ENCODE measurements at places on chromosomes 4 and X. TPM values are rescaled to one million over a fixed set of nuclear protein-coding genes. Genes with fewer than 3 reads are reported as not detected.

Gene FRMD7
- total RNA-seq: not detected

Gene LDB2
- 27.0 TPM for total RNA-seq

Gene FGF2
- total RNA-seq: 392 TPM

Gene MAP9
- 11.6 TPM for total RNA-seq

Gene TEX13D
- not detected for total RNA-seq

Gene MAGEB16
- total RNA-seq: not detected

Gene PLP1
- total RNA-seq: 0.83 TPM

DNA sequence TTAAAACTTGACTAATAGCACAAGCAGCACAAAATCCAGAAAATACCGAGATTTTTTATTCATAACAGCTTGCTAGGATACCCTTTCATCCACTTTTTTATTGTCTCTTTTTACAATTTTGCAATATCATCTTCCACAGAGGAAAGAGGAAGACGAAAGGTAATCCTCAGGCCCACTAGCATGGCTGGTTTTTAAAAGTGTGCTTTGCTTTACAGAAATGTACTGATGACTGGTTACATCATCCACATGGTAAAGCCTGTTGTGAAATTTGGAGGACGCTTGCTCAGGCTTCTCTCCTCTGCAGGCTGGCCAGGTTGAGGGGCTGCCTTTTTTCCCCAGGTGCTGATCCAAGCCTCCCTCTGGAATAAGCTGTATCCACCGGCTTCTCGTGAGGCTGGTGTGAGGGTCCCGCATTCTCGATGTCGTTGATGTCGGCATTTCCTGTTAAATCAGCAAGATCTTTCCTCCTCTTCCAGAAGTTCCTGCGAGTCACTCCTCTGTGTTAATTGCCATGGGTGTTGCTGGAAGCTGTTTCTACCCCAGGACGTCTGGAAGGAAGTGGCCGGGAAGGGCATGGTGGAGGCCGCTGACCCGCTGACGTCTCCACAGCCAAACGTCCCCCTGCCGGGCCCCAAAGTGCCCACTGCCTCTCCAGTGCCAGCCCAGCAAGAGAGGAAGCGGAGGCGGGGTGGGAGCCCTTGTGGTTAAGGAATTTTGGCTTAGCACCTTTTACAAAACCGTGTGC lies 5.8 kb upstream of the DGKQ start:
- peaks cover 10% of the 10 kb centered on the region for H3K4me1 ChIP-seq
- peak; percentile 25 for DNase-seq
- H3K27ac ChIP-seq: peak overlapping the region; percentile 83

- no peaks in the 10 kb centered on the region for H3K36me3 ChIP-seq
- H3K4me1 ChIP-seq: peaks cover 49% of the 10 kb centered on the region
- peak; percentile 7 for DNase-seq
- peaks cover 25% of the 10 kb centered on the region for H3K27me3 ChIP-seq
- peak overlapping the region; percentile 85 for H3K4me3 ChIP-seq
Observed at GRCh38 chr4:30717208-30718020, 2.8 kb upstream of the PCDH7 start.

GRCh38 chr4:35771571-35771970 lies 472.7 kb downstream of the ARAP2 start:
- no peak for DNase-seq
- H3K4me3 ChIP-seq: no peak overlapping the region
- no peaks in the 10 kb centered on the region for H3K4me1 ChIP-seq
- H3K36me3 ChIP-seq: no peaks in the 10 kb centered on the region
- no peaks in the 10 kb centered on the region for H3K27me3 ChIP-seq

DNA sequence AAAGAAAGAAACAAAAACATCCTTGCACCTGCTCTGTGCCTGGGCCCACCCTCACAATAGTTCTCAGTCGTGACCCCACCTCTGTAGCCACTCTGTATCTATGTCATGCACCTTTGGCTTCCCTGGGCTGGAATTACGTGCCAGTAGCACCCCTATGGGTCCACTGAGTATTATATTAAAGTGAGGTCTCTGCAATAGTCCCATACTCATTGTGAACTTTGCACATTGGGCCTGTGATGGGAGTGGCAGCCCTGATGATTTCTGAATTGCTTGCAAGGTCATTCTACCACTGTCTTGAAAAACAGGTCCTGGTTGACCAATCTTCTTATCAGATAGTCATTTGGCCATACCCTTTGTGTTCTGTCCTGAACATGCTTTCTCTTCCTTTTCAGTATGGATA lies 1012.1 kb downstream of the RAB28 start:
- H3K4me1 ChIP-seq: no peaks in the 10 kb centered on the region
- no peak overlapping the region for H3K4me3 ChIP-seq
- H3K27me3 ChIP-seq: no peaks in the 10 kb centered on the region
- no peak overlapping the region for H3K27ac ChIP-seq
- no peaks in the 10 kb centered on the region for H3K36me3 ChIP-seq
- no peak for DNase-seq

DNA sequence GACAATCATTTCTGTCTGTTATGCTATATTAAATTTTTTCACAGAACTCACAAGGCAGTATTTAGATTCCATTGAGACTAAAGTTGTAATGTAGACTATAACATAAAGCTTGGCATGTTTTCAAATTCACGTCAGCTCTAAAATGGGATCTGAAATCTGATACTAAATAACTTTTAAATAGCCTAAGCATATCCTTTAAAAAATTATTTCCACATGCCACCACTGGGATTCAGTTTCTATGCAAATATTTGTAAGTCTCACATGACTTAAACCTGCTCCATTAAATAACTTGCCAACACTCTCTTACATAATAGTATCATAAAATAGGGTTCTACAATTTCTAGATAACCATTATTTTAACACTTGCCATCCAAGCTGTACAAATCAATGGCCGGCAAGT lies 32.4 kb downstream of the KLHL8 start:
- no peaks in the 10 kb centered on the region for H3K27me3 ChIP-seq
- peak; percentile 11 for DNase-seq
- H3K4me1 ChIP-seq: peaks cover 25% of the 10 kb centered on the region
- no peak overlapping the region for H3K4me3 ChIP-seq

DNA sequence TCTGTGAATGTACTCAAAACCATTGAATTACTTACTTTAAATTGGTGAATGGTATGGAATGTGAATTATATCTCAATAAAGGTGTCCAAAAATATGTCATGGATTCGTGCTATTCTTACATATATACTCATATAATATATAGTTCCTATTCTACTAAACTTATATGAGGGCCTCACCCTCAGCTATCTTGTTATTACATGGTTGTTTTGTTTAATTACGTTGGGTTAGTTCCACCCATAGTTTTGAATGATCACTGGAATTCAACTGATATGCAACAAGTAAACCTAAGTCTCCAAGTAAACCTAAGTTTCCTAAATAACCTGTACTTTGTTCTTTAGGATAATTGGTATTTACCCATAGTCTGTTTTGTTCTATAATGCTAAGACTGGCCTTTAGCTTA lies 30.6 kb upstream of the CD99L2 start:
- peaks cover 3% of the 10 kb centered on the region for H3K27me3 ChIP-seq
- no peak overlapping the region for H3K4me3 ChIP-seq
- H3K4me1 ChIP-seq: peaks cover 20% of the 10 kb centered on the region
- H3K27ac ChIP-seq: no peak overlapping the region
- no peaks in the 10 kb centered on the region for H3K36me3 ChIP-seq
- no peak for DNase-seq

DNA sequence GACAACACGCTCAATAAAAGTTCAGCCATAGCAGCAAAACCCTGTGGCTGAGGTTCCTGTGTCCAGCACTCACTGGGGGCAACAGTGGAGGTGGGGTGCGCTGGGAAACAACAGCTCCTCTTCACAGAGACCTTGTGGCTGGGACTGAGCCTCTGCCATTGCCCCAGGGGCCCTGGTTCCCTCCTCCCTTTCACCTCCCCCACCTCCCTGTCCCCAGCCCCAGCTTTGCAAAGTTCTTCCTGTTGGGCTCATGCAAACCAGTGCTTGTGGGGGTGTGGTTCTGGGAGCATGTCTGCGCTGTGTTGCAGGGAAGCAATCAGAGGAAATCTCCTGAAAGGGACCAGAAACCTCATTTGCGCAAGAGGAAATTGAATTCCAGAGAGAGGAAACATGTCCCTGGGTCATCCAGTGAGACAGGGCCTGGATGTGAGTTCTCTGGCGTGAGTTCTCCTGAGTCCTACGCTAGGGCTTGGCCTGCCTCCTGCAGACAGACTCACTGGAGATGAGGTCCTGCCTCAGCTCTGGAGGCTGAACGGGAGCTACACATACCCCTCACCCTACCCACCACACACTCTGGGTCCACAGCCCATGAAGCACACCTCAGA lies 7.4 kb downstream of the FATE1 start:
- H3K36me3 ChIP-seq: no peaks in the 10 kb centered on the region
- peaks cover 2% of the 10 kb centered on the region for H3K27me3 ChIP-seq
- H3K4me1 ChIP-seq: no peaks in the 10 kb centered on the region
- no peak for DNase-seq
- no peak overlapping the region for H3K27ac ChIP-seq

- H3K4me3 ChIP-seq: no peak overlapping the region
- DNase-seq: peak; percentile 17
- H3K4me1 ChIP-seq: no peaks in the 10 kb centered on the region
- peaks cover 8% of the 10 kb centered on the region for H3K27me3 ChIP-seq
- no peaks in the 10 kb centered on the region for H3K36me3 ChIP-seq
- H3K27ac ChIP-seq: no peak overlapping the region
Observed at GRCh38 chr4:54439831-54440243, 210.7 kb downstream of the PDGFRA start.

GRCh38 chrX:28351801-28352200 lies 235.4 kb upstream of the IL1RAPL1 start:
- no peaks in the 10 kb centered on the region for H3K4me1 ChIP-seq
- no peak for DNase-seq
- no peaks in the 10 kb centered on the region for H3K27me3 ChIP-seq
- no peak overlapping the region for H3K4me3 ChIP-seq
- no peaks in the 10 kb centered on the region for H3K36me3 ChIP-seq

DNA sequence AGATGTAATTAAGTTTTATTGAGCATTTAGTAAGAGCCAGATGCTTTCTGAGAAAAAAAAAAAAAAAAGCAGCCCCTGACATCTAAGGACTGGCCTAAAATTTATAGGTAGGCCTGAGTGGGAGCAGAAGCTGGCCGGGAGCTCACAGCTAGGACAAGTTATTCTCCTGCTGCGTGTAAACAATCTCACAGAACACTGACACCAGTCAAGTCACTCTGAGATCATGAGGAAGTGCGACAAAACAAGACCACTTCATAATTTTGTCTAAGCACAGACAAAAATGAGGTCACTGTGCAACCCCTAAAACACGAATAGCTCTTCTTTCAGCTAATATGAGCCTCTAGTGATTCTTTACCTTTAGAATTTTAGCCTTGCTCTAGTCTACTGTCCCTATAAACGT lies 15.3 kb upstream of the NSUN7 start:
- H3K4me1 ChIP-seq: no peaks in the 10 kb centered on the region
- H3K36me3 ChIP-seq: no peaks in the 10 kb centered on the region
- peaks cover 9% of the 10 kb centered on the region for H3K27me3 ChIP-seq
- no peak overlapping the region for H3K4me3 ChIP-seq
- DNase-seq: no peak

DNA sequence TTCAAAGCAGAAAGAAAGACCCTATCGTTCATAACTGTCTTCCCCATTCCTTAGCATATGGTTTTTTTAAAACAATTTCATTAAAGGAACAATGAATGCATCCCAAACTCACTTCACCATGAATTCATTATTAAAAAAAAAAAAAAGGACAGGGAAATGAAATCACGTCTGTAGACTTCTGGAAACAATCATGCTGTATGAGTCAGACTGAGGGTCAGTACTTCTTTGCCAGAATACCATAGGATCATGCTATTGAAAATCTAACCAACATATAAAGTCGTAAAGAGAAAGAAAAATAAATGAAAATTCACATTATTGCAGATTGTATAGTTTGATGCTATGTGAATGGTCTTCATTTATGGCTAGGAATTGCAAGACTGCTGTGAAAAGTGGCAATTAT lies 144.4 kb downstream of the PCDH18 start:
- DNase-seq: peak; percentile 64
- H3K4me1 ChIP-seq: peaks cover 26% of the 10 kb centered on the region
- no peaks in the 10 kb centered on the region for H3K36me3 ChIP-seq
- no peaks in the 10 kb centered on the region for H3K27me3 ChIP-seq

DNA sequence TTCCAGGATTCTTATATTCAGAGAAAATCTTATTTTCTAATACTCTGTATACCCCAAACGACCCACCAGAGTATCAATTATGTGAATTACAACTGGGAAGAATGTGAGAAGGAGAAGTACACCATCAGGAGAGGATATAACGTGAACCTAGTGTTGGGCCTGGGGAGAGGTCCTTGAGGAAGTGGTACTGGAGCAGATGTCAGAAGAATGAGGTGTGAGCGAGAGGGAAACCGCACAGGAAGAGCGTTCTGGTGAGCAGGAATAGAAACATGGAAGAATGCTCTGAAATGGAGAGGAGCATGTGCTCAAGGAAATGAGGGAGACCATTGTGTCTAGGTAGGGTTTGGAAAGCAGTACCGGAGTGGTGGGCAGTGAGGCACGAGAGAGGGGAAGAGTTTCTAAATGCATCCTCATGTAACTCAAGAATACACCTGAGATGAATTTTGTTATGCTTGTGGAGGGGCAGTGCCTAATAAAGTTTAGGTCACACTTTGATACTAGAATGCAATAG lies 151.6 kb downstream of the GRID2 start:
- H3K4me1 ChIP-seq: no peaks in the 10 kb centered on the region
- H3K27ac ChIP-seq: no peak overlapping the region
- no peak for DNase-seq

DNA sequence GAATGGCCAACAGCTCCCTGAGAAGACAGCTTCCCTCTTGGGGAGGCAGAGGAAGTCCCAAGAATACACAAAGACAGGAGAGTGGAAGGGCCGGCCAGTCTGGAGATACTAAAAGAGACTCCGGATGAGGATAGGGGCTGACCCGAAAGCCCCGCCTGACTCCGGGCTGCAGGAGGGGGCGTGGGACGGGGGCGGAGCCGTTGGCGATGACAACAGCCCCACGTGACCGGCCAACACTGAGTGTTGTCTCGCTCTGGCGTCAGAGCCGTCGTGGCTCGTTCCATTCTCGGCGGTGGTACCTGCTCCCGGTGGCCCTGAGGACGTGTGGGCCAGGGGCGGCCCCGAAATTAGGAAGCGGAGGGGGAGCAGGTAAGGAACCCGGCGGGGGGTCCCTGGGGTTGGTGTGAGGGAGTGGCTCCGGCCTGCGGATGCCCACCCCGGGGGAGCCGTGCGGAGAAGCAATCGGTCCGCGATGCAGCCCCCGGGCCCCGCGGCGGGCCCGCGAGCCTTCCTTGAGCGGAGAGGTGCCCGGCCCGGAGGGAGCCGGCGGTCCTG lies at the start of gene BEX4:
BEX4 (plus strand) TSS at position 239 of the 555 bp plus-strand sequence. CDS start 1,046 bp downstream, outside the sequence.
- H3K27me3 ChIP-seq: peaks cover 2% of the 10 kb centered on the region
- DNase-seq: peak; percentile 12
- peak within 1 kb of the TSS; percentile 71 for H3K4me3 ChIP-seq

- H3K27me3 ChIP-seq: peaks cover 5% of the 10 kb centered on the region
- H3K36me3 ChIP-seq: no peaks in the 10 kb centered on the region
- H3K4me3 ChIP-seq: no peak overlapping the region
- no peak for DNase-seq
- H3K27ac ChIP-seq: no peak overlapping the region
Observed at GRCh38 chr4:105622269-105622668, 69.8 kb downstream of the ARHGEF38 start.

- no peaks in the 10 kb centered on the region for H3K27me3 ChIP-seq
- no peaks in the 10 kb centered on the region for H3K36me3 ChIP-seq
- peak overlapping the region; percentile 50 for H3K4me3 ChIP-seq
- peaks cover 14% of the 10 kb centered on the region for H3K4me1 ChIP-seq
- peak; percentile 22 for DNase-seq
Observed at GRCh38 chr4:108937066-108937465, 174.2 kb upstream of the ETNPPL start.

Data from HFFc6 (cell line).